ENCODE measurements at places on chromosomes 11 and 22.

- DNase-seq, result no peak
Measured at GRCh38 chr11:75055511-75055910, 41.2 kb downstream of the OR2AT4 start.

DNA sequence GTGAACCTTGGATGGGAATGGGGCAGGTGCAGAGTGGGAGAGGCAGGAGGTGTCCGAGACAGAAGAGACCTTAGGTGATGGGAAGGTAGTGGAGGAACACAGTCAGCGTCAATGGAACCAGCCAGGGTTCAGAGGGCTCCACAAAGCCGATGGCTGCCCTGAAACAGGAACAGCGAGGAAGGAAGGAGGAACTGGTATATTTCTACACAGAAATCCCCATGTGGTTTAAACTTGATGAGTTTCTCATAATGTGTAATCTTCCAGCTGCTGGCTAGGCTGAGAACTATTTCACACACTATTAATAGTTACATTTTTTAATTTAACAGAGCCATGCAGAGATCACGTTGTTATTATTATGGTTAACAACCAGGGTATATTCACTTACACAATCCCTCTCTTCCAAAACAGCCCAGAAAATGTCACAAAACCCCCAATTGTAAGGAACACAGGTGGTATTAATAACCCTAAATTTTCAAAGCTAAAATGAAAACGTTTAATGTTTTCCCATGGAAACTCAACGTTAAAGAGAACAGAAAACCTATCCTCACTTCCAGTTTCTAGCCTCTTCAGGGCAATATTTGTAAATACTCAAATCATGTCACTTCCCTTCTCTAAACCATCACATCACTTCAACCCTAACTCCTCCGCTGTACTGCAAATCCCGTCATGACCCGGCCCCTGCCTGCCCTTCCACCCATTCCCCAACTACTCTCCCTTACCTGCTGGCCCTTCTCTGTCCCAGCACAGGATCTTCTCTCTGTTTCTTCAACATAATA is 74.5 kb upstream of the ARFGAP3 start:
- no peak for DNase-seq

DNA sequence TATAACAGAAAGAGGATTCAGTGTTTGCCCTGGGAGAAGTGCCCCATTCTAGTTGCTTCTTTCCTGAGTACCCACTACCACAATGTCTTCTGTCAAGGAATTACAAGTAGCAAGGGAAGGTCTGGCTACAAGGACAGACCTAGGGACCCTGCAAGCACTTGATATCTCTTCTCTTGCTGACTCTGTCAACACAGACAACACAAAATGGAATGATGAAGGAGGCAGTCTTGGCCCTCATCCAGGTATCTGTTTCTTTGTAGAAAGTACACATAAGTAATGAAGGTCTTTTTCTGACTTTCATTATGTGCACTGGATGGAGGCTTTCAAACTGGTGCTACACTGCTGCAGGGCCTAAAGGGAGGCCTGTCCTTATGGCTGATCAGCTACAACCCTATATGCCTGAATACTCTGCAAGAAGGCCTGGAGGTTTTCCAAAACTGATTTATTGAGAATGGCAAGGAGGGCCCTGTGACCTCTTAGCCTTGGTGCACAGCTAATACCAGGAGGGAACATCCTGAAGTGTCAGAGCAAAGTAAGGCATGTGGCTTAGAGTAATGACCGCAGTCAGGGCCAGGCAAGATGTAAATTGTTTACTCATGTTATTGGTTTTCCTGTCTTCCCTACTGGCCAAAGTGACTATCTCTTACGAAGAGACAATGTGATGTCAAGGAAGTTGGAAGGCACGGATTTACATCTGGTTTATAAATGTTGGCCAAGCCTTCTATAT is 31.2 kb downstream of the GAB2 start:
- DNase-seq, result no peak

GRCh38 chr11:112977755-112978154 is 16.5 kb downstream of the NCAM1 start:
- no peak for DNase-seq

- no peak for DNase-seq
Measured at GRCh38 chr11:113023228-113023627, 62.0 kb downstream of the NCAM1 start.

- no peak for DNase-seq
Measured at GRCh38 chr11:13262096-13262495, 15.5 kb upstream of the BMAL1 start.

DNA sequence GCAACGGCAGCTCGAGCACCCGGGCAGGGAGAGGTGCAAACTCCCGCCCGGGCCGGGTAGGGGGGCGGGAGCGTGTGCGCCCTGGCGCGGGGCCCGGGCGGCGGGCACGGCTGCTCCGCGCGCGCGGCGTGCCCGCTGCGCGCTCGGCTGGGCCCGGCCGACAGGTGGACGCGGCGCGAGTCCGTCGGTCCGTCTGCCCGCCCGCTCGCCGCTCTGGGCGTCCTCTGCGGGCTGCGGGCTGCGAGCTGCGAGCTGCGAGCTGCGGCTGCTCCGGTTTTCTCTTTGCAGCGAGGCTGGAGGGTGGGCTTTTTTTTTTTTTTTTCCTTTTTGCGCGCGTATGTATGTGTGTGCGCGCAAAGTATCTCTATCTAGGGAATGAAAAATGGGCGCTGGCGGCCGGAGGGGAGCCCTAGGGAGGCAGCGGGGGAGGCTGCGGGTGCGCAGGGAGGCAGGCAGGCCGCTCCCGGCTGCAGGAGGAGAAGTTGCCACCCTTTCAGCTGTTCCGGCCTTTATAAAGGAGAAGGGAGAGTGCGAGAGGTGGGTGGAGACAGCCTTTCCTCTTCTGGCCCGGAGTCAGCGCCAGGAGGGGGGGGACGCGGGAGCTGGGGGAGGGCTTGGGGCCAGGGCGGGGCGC is at the start of gene PDGFB:
Gene PDGFB, minus strand, starts transcription at position 487 of the 634 bp plus-strand sequence. CDS start 1,019 bp downstream, outside the sequence.
- no peak for DNase-seq

DNA sequence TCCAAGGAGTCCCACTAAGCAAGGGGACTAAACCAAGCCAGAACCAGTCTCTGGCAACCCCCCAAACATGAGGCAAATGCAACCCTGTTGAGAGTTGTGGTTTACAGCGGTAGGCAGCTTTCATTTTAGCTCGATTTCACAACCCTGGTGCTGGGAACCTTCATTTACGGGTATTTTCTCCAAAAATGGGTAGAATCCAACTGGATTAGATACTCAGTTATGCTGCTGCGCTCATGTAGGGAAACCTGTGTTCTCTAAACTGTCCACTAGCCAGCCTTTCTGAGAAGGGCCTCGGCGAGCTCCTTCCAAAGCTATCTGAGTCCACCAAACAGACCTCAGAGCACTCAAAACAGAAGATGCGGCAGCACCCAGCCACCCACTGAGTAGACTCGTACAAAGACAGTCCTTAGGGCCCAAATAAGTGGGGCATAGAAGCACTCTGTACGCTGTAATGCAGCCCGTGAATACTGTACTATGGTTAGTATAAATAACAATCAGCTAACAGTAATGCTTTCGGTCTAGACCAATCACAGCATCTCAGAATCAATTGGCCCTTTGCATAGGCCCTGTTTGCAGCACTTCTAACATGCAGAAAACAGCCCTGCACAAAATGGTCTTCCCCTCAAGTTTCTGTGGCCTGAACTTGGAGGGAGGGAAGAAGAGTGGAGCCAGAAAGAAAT is 104.7 kb downstream of the ETS1 start:
- peak; percentile 26 for DNase-seq

GRCh38 chr11:65719871-65720210 is 757 bp downstream of the RNASEH2C start:
- DNase-seq, result peak; percentile 51

DNA sequence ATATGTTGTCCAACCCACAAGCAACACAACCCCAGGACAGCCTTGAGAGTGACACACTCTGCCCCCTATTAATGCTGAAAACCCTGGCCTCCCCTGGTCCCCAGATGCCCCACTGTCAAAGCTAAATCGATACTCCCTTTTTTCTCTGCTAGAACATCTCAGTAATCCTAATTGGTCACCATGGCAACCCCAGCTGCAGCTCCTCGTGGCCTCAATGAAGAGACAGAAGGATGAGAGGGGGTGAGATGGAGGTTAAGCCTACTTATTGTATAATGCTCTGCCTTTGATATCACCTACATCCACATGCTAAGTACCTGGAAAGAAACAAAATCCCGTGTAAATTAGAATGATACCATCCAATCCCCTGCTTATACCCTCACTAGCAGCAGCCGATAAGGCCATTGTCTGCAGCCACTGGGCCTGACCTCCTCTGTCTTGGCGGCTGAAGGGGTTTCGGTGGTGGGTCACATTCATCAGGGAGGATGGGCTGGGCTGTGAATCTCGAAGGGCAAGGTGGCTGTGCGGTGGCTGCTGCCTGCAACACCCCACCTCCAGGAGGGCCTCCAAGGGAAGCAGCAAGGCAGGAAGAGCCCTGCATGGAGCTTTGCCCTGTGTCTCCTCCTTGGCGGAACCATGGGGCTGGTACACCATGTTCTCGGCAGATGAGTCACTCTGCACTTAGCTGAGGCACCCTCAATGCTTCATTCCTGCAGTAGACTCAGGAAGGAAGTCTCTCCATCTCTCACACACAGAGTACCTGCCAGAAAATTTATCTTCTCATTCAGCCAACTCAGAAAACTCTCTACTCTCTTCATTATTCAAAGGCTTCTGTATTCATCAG is 399.5 kb downstream of the BUD13 start:
- no peak for DNase-seq

DNA sequence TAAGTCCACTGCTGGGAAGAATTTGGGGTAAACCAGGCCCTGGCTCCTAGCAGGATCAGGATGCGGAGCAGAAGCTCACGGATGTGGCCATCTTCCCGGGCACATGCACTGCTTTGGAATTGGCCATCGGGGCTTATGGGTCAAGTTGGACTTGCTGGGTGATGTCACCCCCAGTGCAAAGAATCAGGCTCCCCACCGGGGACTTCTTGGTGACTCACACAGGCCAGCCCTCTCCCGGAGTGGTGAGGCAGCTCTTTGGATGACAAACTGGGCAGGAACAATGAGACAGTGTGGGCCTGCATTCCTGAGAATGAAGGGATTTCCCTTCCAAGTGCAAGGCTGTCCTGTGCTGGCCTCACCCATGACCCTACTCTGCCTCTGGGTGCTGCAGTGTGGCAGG is 128.8 kb upstream of the ANO1 start:
- peak; percentile 91 for DNase-seq

GRCh38 chr11:48093795-48094642 is 113.7 kb downstream of the PTPRJ start:
- DNase-seq, result no peak

DNA sequence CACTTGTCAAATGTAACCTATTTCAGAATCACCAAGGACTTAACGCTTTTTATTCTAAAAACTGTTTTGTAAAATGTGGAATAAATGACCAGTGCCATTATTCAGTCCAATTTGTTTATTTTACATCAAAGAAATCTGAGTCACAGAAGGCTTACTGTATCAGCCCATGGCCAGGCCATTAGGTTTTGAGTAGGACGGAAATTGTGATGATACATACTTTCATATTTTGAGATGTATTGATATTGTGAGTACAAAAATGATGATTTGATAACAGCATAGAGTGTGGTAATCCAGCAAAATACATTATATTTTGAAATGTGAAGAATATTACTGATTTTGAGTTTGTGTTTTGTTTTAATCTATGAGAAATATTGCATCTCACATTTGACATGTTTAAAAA is 81.1 kb downstream of the PIWIL3 start:
- peak; percentile 63 for DNase-seq

- no peak for DNase-seq
Measured at GRCh38 chr11:32141745-32142546, 51.1 kb downstream of the RCN1 start.

DNA sequence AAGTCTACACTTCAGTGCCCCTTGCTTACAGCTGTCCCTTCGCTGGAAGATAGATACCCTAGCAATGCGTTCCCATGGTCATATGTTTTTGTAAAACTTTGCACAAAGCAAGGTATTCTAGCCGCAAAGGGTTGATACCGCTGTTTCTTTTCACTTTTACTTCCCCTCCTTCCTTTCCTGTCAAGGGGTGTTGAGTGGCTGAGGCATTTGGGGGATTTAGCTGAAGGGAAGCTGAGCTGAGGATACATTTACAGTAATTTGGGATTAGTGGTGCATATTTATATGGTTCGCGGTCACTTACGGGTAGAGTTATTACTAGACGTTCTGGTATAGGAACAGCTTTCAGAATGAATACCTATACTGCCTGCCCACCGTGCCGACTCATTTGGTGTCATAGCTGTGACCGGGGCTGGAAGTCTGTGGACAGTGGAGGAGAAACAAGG is 86.9 kb upstream of the WNT11 start:
- no peak for DNase-seq

GRCh38 chr11:36702330-36703054 is 104.5 kb upstream of the RAG2 start:
- peak; percentile 61 for DNase-seq

DNA sequence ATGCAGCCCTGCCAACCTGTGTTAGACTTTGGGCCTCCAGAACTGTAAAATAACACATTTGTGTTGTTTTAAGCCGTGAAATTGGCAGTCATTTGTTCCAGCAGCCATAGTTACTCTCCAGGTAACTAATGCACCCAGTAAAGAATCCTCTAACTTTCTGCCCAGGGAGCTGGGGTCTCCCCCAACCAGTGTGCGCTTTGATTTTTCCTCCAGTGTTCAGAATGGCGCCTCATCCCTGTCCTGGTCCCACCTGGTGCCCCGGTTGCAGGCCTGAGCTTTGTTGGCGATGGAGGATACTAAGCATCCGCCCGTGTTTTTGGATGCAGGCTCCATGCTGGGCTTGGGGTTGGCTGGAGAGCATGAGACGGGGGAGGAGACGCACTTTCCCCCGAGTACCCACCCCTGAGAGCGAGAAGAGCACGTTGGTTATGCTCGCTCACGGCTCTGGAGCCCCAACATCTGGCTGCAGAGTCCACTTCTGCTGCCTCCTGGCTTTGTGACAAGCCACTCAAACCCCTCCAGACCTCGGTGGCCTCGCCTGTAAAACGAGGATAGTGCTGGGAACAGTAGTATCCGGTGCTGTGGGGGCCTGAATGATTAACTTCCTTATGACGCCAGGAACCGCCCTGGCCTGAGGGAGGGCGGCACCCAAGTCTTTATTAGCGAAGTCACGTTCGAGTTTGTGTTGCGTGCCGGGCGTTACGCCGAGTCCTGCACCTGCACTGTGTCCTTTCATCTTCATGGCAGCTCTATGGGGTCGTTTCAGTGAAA is 25.8 kb downstream of the MRGPRD start:
- DNase-seq, result no peak

DNA sequence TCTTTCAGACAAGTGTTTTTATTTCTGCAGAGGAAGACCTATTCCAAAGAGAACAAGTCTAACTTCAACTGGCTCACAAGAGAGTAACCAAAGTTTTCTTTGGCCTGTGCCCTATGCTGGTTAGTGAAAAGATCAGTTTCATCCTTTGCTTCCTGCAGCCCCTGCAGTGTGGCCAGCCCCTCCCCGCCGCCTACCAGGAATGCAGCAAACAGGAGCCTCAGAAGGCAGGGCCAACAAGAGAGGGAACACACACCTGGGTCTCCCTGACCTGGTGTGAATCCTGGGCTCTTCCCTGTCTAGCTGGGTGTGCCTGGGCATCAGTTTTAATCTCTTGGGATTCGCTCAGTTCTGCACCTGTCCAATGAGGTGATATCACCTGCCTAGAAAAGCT is 21.5 kb upstream of the SCARF2 start:
- DNase-seq, result no peak

Measured in AG08396 (cell line).